ENCODE measurements at places on chromosomes 5 and 9. TPM values are rescaled to one million over a fixed set of nuclear protein-coding genes. Genes with fewer than 3 reads are reported as not detected.

The N4BP3 gene
- total RNA-seq = 6.6 TPM

The SLC34A1 gene
- total RNA-seq = 0.12 TPM

The PCSK5 gene
- total RNA-seq = 30.7 TPM

The SLC36A3 gene
- not detected for total RNA-seq

The SCAI gene
- 12.8 TPM for total RNA-seq

The FAM153A gene
- total RNA-seq = 0.52 TPM

The PGM5 gene
- 5.8 TPM for total RNA-seq

The SPATA31A3 gene
- not detected for total RNA-seq

The FBXL7 gene
- total RNA-seq = 3.8 TPM

The BSPRY gene
- 9.0 TPM for total RNA-seq

The CHSY3 gene
- 0.86 TPM for total RNA-seq

The EQTN gene
- total RNA-seq = not detected

The LCN15 gene
- 0.93 TPM for total RNA-seq

The MELK gene
- 35.8 TPM for total RNA-seq

The GKAP1 gene
- total RNA-seq = 8.4 TPM

The FAM174A gene
- total RNA-seq = 14.2 TPM
